ENCODE measurements at places on chromosomes 12 and 14.
A peak's percentile ranks its signal among the peaks of the same experiment; 100 is the strongest.

- no peak for DNase-seq
Measured at GRCh38 chr12:69150796-69151127, 88.6 kb upstream of the CPSF6 start.

- DNase-seq = no peak
Measured at GRCh38 chr12:128794661-128795529, 28.9 kb downstream of the SLC15A4 start.

DNA sequence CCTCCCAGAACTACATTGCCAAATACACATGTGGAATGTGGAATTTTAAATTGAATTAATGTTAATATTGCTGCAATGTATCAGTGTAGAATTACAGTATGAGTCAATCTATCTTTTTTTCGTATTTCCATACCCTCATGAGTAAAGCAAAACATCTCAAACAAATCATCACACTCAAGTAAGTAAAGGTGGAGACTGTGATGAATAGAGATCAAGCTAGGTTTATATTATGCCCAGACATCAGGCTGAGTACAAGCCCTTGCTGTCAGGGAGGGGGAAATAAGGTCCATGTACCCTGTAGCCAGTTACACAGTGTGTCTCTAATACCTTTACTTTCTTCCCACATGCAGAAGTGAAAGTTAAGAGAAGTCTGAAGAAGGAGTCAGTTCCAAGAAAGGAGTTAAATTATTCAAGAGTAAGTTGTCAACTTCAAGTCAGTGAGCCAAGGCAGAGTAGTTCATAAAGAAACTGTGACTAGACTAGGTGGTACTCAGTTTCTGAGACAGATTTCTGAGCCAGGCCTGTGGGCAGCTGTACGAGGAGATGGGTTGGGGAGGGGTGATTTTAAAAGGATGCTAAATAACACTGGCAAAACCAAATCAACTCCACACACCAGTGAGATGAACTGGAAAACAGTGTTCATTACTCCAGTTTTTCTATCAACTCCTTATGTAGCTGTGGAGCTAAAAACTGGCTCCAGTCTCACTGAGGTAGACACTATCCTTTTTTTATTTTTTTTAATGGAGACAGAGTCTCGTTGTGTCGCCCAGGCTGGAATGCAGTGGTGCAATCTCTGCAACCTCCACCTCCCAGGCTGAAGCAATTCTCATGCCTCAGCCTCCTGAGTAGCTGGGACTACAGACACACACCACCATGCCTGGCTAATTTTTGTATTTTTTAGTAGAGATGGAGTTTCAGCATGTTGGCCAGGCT is 23.8 kb upstream of the STK38L start:
- DNase-seq = no peak

GRCh38 chr14:69657950-69658355 is 46.6 kb downstream of the SUSD6 start:
- DNase-seq = peak; percentile 77

DNA sequence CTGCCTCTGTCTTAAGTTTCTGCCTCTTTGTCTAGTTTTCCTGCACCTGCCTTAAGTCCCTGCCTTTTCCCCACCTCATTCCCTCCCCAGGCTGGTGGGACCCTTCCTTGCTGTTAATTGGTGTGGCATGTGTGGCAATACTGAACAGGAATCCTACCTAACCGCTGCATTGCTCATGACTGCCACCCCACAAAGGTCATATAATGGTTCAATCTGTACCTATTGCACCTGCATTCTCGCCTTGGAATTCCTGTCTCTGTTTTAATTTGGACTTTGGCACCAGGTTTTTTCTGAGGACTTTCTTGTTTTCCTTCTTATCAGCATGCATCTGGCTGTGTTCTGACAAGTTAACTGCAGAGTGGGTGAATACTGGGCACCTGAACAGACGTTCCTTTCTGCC is 966.2 kb upstream of the TMEM132C start:
- DNase-seq = no peak

GRCh38 chr12:114415525-114415868 is 9.6 kb upstream of the TBX5 start:
- DNase-seq = no peak

DNA sequence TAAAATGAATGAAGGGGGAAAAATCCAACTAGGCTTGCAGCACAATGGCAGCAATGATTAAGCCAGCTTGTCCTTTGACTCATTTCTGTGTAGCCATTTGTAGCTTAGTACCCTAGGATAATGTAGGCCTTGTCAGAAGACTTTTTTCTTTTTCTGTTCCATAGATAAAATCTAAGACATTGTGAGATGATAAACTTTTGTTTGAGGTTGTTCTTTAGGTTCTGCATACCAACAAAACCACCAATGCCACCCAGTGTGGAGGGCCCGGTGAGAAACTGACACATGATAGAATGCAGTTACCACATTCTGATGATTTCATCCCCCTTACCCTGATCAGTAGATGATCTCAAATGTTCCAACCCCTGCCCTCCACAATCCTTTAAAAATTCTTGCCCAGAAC is 6.6 kb upstream of the KLRD1 start:
- DNase-seq = no peak

DNA sequence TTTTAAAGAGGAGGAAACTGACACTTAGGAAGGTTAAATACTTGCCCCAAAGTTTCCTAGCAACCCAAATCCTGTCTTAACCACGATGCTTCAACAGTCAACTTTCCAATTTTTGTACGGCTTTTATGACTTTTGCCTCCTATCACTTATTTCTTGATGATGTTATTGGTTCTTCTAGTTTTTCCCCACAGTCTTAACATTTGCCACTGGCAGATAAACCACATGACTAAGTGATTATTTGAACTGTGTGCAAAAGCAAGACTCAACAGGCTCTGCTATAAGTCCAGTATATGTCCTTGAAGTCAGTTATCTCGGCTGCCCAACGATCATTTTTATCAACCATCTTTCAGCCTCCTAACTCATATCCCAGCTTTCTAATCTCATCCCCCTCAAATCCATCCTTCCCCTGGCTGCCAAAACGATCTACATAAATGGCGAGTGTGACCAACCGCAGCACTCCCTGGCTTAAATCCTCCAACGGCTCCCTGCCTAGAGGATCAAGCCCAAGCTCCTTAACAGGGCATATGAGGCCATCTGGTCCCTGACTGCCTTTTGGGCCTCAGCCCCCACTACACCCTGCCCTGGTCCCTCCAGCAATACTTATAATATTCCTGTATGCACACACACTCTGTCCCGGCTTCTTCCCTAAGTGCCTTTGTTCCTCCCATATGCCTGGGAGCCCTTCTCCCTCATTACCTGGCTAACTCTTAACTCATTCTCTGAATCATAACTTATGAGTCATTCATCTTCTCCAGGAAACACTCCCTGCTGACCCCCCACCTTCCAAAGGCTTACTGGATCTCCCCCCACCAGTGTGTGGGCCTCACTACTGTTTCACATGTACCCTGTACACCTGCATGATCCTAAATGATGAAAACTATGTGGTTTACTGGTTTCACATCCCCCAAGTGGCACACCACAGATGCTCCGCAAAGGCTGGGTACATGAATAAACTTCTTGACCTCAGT is 8.8 kb downstream of the VPS37B start:
- DNase-seq = no peak

DNA sequence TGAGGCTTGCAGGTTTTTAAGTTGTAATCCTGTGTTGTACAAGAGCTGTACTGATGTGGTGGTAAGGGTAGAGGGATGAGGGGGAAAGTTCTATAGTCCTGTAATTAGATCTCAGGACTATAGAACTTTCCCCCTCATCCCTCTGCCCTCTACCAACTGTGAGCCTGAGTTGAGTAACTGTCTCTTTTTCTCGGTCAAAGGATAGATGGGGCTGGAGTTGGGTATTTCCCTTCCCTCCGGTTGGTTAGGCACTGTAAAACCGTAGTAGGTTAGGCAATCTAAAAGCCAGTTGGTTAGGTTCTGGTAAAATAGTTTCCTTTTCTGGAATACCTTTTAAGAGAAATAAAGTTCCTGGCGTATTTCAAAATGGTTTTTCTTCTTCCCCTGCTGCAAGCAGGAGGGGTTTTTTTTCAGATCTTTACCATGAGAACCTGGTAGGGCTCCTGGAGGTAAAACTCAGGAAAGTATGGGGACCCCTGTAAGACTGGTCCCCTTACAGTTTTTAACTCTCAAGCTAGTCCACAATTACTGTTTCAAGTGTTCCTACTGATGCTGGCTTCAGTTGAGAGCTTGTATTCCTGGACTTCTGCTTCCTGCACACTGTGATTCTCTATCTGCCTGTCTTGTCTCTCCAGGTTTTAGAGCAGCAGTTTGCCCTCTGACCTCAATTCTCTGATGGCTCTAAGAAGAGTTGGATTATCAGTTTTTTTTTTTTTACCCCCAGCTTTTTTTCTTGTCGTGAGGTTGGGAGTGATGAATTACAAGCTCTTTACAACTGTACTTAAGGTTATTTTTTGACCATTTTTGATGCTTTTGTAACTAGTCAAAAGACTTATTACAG is 58.7 kb downstream of the FUT8 start:
- no peak for DNase-seq

GRCh38 chr14:56094076-56094475 is 24.1 kb upstream of the PELI2 start:
- DNase-seq = no peak

GRCh38 chr12:56957229-56958052 is at the start of gene RDH16:
Gene RDH16 (minus strand): TSS chr12:56957608. CDS start chr12:56957462, 146 bp downstream.
- DNase-seq = no peak

DNA sequence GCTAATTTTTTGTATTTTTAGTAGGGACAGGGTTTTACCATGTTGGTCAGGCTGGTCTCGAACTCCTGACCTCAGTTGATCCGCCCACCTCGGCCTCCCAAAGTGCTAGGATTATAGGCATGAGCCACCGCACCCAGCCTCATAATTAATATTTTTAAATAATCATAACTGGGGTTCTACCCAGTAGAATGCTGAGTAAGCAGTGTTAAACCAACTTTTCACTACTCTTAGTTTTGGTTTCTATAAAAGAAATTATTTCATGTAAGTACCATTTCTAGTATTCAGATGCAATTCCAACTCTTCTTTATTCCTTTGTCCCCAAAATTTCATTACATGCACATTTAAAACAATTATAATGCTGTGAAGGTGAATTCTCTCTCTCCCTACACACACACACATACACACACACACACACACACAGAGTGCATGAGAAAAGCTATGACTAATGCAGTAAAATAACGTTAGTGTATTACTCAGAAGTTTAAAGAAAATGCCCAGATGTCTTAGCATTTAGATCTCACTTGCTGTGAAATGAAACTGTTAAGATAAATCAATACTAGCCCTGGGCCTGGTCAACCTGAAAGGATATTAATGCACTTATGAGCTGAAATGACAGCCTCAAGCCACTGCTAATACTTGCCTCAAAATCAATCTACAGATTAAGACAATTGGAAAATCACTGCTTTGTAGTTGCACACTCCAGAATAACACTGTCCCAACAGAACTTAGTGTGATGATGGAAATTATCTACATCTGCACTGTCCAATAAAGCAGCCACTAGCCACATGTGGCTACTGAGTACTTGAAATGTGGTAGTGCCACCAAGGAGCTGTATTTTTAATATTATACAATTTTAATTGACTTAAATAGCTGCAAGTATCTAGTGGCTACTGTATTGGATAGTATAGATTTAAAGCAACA is 36.0 kb downstream of the PTPN21 start:
- no peak for DNase-seq

- no peak for DNase-seq
Measured at GRCh38 chr12:101750152-101750551, 10.9 kb upstream of the SYCP3 start.

- DNase-seq = no peak
Measured at GRCh38 chr12:6535960-6536847, 1.9 kb downstream of the GAPDH start.

DNA sequence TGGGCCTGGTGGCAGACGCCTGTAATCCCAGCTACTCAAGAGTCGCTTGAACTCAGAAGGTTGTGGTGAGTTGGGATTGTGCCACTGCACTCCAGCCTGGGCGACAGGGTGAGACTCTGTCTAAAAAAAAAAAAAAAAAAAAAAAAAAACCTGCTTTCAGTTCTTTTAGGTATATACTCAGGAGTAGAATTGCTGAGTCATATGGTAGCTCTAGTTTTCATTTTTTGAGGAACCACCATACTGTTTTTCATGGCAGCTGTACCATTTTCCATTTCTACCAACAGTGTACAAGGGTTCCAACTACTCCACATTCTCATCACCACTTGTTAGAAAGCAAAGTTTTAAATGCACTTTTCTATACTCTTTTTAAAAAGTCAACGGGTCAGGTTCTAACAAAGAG is 119.8 kb downstream of the DPF3 start:
- no peak for DNase-seq

DNA sequence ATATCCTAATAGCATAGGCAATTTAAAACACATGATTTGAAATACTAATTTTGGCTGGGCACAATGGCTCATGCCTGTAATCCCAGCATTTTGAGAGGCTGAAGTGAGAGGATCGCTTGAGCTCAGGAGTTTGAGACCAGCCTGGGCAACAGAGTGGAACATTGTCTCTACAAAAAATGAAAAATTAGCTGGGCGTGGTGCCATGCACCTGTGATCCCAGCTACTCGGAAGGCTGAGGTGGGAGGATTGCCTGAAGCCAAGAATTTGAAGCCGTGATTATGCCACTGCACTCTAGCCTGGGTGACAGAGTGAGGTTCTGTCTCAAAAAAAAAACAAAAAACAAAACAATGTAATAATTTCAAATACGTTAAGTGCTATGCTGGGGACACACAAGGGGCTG is 83.3 kb downstream of the SSPN start:
- no peak for DNase-seq

DNA sequence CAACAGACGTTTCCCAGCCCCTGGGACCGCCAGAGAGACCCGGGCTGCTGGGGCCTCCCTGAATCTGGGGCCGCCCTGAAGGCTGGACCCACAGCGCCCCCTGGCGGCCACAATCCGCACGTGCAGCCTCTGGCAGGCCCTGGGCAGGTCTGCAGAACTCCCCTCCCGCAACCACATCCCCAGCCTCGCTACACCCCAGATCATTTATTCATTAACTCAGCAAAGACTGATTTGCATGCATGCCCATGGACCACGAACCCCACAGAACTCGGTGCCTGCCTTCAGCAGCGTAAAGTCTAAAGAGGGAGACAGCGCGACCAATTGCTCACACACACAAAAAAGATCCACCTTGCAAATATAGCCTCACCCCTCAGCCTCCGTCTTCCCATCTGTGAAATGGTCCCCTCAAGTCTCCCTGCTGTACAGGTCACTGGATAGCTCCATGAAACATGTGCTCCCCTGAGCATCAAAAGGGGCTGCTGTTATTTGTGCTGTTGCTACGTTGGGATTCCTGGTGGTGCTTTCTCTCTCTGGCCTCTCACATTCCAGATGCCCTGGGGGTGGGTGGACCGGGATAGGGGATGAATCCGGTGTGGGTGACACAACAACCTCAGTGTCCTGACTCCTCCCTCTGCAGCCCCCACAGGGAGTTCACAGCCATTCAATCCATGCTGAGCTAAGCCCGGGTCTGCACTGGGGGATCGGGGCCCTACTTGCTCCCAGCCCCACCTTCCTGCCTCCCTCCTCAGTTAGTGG is 96.4 kb downstream of the SCARB1 start:
- DNase-seq = peak; percentile 84

- DNase-seq = no peak
Measured at GRCh38 chr14:50985859-50986331, 41.6 kb upstream of the PYGL start.

- no peak for DNase-seq
Measured at GRCh38 chr12:32312049-32312670, 87.2 kb upstream of the FGD4 start.
